ENCODE measurements at places on chromosomes 6 and 20. TPM values are rescaled to one million over a fixed set of nuclear protein-coding genes. Genes with fewer than 3 reads are reported as not detected.

- no peak for DNase-seq
Observed at GRCh38 chr6:13892017-13892645, 32.6 kb upstream of the RNF182 start.

DNA sequence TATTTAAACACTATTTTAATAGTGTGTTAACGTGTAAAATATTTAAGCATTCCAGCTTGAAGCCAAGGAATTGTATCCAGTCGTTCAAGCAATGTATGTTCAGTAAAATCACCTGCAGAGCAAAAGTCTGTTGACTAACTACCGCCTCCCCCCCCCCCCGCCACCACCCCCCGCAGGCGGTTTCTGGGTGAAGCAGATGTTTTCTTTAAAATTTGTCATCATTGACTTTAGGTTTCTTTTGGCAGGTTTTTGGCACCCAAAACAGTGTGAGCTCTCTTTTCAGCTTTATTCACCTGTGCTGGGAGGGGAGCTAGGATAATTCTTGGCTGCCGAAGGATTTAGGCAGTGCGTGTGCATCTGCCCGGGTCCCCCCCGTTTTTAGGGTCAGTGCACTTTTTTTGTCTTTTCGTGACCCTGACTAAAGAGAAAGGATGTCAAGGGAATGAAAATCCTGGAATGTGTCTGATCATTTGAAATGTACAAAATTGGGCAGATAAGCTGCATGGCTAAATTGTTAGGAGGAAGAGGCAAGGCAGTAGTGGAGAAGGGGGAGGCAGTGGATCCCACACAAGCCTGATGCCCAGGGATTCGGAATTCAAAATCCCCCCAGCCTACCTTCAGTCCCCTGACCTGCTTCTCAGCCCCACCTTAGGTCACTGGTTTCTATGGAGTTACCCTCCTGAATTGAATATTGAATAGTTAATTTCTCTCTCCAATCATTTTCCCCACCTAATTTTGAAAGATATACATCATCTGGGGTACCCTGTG, 1.1 kb downstream of the EDN1 start:
- no peak for DNase-seq

GPRC6A gene
- total RNA-seq, result not detected

DNA sequence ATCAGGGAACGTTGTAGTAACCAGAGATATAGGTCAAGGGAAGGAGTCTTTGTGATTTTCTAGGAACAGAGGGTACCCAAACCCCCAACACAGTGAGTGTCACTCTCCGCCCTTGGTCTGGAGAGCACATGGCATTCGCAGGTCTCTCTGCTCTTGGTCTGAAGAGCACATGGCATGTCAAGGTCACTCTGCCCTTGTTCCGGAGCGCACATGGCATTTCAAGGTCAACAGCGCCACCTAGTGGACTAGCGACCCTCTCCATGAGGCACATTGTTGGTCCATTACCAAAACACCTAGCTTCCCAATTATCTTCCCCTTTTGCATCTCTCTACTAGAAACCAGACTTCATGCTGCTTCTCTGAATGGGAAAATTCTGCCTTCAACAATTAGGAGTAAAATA, 260.0 kb downstream of the C6orf118 start:
- no peak for DNase-seq

OPRM1 gene
- total RNA-seq, result not detected

DNA sequence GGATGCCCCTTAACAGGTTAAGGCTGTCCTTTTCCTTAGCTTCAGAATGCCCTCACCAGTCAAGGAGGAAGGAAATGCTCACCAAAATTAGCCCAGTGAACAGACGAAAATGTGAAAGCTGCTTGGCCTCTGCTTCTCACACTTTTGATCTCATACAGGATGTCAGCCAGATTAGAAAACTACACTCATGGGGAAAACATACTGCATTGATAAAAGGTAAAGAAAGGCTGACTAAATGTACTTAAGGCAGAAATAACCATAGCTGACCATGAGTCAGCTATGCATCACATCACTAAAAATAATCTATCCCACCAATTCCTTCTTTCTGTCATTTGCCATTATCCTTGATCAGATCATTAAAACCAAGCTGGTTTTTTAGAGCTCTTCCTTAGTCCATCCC, 198.4 kb upstream of the TENT5A start:
- DNase-seq, result peak; percentile 46

- DNase-seq, result no peak
Observed at GRCh38 chr6:108996208-108996607, 98.4 kb downstream of the SESN1 start.

RBL1 gene
- 8.8 TPM for total RNA-seq

DNA sequence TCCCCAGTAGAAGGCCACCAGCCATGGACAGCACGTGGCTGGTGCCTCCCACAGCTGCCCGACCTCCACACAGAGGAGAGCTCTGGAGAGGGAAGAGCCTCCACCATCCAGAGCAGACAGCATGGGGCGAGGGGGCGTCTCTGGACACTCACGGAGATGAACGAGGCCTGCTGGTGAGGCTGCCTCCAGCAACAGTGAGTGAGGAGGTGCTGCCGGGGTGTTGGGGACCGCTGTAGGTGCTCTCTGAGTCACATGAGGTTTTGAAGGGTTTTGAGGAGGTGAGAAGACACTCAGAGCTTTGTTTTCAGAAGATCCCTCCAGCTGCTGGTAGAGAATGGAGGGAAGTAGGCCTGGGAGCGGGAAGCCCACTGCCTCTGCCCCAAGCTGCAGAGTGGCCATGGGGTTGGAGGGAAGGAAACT, 65.6 kb downstream of the THBS2 start:
- DNase-seq, result no peak

CRIP3 gene
- total RNA-seq, result 0.59 TPM

DNA sequence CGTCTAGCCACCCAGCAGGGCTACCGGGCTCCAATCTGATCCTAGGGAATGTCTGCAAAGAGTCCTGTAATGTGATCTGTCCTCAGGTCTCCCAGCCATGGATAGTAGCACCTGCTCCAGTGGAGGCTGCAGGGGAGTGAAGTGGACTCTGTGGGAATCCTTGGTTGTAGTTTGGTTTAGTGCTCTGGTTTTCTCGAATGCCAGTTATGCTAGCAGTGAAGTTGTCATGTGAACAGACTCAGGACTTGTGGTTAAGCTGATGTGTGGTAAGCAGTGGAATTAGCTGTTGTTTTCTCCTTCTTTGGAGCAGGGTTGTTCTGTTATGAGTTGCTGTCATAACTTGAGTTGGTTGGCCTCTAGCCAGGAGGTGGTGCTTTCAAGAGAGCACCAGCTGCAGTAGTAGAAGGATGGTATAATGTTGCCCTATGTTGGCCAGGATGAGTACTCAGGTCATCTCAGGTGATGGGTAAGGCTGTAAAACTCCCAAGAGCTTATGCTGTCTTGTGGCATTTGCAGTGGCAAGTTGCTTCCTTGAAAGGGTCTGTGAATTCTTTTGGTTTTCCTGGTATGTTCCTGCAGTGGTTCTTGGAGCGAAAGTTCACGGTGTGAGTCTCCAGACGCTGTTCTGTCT, 390.2 kb downstream of the UTRN start:
- DNase-seq, result no peak

All from osteoblast (primary cell).